ENCODE measurements at places on chromosomes 11 and 22.
A peak's percentile ranks its signal among the peaks of the same experiment; 100 is the strongest.

GRCh38 chr11:117273550-117274289 is 17.4 kb upstream of the BACE1-AS start:
- DNase-seq: peak; percentile 47

DNA sequence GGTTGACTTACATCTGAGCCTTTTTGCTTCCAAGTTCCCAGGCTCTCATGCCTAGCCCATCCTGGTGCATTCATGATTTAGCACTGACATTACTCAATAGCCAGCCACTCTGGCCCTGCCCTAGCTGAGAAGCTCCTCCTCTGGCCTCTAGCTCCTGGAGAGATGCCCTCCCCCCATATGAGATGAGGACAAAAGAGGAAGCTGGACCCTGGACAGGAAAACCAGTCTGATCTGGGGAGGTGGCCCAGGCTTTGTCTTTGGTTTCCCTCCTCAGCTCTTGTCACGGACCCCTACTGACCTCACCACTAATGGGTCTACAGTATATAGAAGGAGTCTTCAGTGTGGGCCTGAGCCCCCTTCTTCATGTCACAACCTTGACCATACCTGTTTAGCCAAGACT is 3.0 kb downstream of the RHOG start:
- DNase-seq: no peak

- no peak for DNase-seq
Measured at GRCh38 chr11:59574467-59574866, 41.1 kb downstream of the OSBP start.

GRCh38 chr11:7910286-7910788 is 20.7 kb downstream of the OR10A6 start:
- no peak for DNase-seq

DNA sequence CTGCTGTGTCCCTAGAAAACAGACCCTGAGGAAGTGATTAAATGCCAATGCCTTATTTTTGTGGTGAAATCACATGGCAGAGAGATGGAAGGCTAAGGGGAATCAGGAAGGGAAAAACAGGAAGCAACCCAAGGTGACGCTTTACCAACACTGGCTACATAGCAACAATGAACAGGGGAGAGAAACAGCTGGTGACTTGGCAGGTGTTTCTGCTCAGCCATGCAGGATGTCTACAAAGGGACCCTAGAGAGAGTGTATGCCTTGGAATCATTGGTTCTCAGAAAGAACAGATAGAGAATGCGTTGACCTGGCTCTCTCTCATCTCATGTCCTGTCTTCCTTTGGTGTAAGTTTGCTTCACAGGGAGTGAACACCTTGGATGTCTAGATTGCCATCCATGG is 911.9 kb downstream of the OPCML start:
- no peak for DNase-seq

DNA sequence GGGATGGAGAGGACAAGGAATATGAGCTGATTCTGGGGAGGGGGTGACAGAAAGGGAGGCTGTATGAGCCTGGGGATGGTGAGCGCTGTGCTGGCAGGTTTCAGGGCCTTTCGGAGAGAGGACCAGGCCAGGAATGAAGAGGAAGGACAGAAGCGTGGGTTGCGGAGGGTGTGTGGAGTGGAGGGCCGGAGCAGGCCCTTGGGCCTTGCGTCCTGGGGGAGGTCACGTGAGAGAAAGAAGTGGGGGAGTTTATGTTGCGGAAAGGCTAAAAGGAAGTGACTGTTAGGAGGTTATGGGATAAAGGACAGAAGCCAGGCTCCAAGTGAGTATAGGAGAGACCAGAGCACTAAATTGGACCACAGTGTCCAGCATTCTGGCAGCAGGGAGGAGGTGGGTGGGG is 17.5 kb downstream of the BCR start:
- DNase-seq: no peak

GRCh38 chr11:11406652-11407051 is 53.6 kb upstream of the CSNK2A3 start:
- no peak for DNase-seq

DNA sequence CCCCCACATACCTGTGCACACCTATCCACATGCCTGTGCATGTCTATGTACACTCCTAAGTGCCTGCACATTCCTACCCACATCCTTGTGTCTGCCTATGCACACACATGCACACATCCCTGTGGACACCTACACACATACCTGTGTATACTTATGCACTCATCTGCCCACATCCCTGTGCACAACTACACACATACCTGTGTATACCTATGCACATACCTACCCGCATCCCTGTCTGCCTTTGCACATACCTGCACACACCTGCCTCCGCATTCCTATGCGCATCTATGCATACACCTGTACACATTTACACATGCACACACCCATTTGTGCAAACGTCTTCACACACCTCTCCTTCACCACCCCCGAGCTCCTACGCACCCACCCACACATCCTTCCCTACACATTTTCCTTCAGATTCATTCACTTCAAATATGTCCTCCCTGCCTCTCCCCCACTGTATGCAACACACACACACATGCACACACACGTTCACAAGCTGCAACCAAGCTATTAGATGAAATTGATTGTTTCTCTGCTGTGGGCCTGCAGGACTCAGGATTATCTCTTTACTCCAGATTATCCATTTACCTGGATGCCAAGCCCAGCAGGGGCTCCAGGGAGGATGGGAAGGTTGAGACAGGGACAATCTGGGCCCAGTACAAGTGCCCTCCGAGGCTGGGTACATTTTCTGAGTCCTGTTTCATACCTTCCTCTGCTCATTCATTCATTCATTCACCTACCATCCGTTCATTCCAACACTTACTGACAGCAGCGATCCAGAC is 53.2 kb downstream of the TSPAN18 start:
- DNase-seq: no peak

DNA sequence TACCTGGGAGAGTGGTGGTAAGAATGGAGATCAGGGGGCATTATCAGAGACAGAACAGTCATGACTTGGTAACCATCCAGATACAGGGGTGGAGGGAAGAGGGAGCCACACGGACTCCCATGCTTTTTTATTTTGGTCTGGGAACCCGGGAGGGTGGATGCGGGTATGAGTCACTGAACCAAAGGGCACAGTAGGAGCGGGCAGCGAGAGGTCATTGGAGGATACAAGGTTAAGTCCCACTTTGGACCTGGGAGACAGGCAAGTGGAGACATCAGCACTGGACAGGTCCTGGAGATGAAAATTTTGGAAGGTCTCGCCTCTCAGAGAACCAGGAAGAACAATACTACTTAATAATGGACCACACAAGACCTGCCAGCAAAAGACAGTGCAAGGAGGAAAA is 6.7 kb downstream of the HDHD5 start:
- DNase-seq: no peak

Measured in AG04449 (cell line).